ENCODE measurements at places on chromosomes 6 and 20.

DNA sequence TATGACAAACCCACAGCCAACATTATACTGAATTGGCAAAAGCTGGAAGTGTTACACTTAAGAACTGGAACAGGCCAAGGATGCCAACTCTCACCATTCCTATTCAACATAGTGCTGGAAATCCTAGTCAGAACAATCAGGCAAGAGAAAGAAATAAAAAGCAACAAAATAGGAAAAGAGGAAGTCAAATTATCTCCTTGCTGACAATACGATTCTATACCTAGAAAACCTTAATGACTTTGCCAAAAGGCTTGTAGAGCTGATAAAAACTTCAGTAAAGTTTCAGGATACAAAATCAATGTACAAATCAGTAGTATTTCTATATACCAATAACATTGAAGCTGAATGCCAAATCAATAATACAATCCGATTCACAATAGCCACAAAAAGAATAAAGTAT is 32.4 kb downstream of the OR5V1 start:
- no peak for DNase-seq

DNA sequence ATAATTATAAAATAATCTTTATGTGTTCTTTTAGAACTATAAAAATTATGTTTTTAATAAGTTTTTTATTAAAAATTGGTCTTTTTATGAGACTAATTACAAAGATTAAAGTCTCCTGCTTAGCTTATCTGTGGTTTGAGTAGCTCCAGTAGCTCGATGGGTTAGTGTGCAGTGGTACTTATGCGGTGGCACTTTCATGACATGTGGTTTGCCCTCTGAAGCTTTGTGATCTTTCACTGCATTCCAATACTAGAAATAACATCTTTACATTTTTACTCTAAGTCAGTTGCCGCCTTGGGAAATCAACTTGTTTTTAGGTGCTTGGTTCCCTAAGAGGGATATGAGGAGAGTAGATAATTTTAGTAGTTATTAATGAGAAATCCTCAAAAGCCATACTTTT is 699.5 kb upstream of the FLRT3 start:
- DNase-seq, result no peak

- no peak for DNase-seq
Observed at GRCh38 chr6:23940466-23940865, 185.5 kb upstream of the NRSN1 start.

DNA sequence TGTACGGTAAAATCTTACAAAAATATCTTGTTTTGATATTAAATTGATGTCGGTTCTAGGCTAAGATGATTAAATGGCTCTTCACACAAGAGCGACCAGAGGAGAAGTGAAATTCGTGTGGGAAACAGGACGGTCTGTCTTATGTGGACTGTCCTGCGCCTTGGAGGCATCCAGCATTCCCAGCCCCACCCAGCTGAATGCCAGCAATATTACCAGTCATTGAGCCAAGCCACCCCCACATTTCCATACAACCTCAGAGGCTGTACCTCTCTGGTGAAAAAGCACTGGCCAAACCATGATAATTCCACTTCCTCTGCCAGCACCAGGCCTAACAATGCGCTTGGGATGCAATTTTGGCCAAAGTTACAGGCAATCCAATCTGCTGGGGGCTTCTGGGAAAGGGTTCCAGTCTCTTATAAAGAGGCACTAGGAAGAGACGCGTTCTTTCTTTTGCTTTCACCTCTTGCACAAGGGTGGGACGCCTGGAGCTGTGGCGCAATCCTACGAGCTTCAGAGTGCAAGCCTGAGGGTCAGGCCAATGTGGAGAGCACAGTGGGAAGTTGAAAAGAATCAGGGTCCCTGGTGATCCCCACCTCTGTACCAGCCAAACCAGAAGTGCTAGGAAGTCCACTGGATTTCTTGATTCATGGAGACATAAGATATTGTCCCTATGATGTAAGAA is 213.1 kb downstream of the PREX1 start:
- DNase-seq, result no peak

GRCh38 chr6:128242765-128243403 is 277.5 kb downstream of the PTPRK start:
- DNase-seq, result no peak

DNA sequence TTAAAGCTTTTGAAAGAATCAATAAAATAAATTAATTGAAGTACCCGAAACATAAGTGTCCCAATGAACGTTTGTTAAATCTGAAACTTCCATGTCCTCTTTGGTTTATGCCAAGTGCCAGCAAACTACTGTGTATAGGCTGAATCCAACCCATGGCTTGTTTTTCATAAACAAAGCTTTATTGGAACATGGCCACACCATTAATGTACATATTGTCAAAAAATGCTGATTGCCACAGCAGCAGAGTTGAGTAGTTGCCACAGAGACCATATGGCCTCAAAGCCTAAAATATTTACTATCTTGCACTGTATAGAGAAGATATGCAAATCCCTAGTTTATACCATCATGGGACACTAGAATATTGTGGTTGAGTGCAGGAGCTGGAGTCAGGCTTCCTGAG is 406.1 kb downstream of the MAFB start:
- DNase-seq, result no peak

GRCh38 chr6:35287671-35288396 is 9.8 kb upstream of the DEF6 start:
- no peak for DNase-seq

- DNase-seq, result no peak
Observed at GRCh38 chr20:33160681-33161080, 7.3 kb upstream of the BPIFA2 start.

DNA sequence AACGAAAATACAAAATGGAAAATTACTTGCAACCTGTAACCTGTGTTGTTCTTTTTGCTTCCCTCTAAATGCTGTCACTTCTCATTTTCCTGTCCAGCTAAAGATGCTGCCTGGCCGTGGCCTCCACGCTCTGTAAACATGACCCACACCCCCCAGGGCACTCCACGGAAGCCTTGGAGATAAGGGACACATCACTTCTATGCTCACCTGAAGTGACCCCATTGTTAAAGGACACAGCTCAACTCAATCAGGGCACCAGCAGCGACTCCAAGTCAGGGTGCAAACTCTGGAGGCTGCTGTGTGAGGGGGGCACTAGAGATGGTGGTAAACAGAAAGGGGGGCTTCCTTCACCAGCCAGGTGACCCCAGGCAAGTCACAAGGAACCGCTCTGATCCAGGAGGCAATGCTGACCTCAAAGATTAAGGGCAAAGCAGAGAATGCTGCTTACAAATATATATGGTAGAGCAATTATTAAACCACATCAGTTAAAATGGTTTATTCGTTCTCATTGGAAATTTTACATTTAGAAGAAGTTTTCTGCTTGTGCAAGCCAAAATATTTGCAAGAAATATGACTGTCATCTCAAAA is 13.2 kb downstream of the DIDO1 start:
- no peak for DNase-seq

DNA sequence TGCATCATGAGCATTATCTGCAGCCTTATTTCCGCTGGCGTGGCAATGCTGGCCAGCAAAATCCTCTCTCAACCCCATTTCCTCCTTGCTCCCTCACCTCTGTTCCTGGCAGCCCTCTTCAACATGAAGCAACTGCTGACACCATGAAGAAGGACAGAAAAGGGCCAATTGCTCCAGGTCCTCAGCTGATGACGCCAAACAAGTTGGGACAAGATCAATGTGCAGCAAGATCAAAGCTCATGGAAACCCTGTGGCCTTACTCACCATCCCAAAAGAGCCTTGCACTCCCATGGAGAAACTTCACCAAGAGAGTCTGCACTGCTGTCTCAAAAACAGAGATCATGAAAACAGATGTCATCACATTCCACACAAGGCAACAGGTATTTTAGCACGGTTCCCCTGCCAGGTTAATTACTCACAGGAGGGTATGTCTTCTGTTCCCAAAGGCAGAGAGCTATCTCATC is 7.4 kb downstream of the GFOD1 start:
- DNase-seq, result no peak

GRCh38 chr6:166307082-166308032 is 835 bp downstream of the PRR18 start:
- DNase-seq, result no peak

GRCh38 chr6:143332153-143332845 is 118.2 kb downstream of the ADAT2 start:
- no peak for DNase-seq

Measured in activated naive CD4-positive, alpha-beta T cell (primary cell).